ENCODE measurements at places on chromosomes 3 and 15.

GRCh38 chr3:160665784-160666526 is 11.0 kb upstream of the ARL14 start:
- DNase-seq = no peak

- no peak for DNase-seq
These were observed 66.0 kb downstream of the ST6GAL1 start for GRCh38 chr3:186996356-186996755.

- no peak for DNase-seq
These were observed at the start of gene DNAJB8 for GRCh38 chr3:128466840-128467541. DNAJB8 (minus strand) TSS chr3:128466890; CDS start chr3:128463245, 3,645 bp downstream.

DNA sequence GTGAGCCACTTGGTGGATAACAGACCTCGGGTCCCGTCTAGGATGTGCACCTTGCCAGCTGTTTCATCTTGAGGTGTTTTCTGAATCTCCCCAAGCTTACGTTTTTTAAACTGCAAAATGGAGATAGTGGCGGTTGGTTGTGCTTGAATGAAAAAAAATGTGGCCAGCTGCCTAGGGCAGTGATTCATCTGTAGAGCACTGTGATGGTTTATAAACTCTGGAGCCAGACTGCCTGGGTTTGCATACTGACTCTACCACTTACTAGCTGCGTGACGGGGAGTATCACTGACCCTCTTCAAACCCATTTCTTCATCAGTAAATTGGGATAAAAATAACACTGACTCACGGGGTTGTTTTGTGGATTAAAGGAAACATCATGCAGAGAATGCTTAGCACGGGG is 159.1 kb downstream of the CHL1 start:
- no peak for DNase-seq

- no peak for DNase-seq
These were observed 105.9 kb downstream of the DUT start for GRCh38 chr15:48437178-48437577.

DNA sequence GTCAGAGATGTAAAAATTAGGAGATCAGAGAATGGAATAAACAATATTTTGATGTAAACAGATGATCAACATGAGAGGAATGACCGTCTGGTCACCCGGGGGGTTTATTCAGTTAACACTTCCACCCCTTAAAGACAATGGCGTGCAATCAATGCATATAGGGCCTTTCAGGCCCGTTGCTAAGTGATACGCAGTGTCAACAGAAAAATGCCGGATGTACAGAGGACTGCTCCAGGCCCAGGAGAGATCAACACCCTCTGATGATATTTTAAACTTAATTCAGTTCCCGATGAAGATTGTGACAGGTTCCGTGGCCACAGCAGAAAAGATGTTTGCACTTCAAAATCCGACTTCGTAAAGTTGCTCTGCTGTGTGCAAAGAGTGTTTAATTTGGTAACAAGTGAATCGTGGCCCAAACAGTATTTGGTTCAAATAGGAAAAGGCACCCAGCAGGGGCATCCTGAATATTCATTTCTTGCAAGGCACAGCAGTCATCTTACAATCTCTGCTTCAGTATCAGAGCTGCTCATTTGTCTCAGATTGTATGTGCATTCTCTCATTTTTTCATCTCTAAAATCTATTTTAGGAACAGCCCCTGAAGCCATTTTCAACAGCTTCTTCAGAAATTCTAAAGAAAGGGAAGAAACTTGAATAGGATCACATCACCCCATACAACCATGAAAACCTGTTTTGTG is 72.6 kb downstream of the FOXB1 start:
- DNase-seq = no peak

GRCh38 chr3:42061025-42061712 is 30.0 kb upstream of the TRAK1 start:
- DNase-seq = no peak

- DNase-seq = no peak
These were observed 35.0 kb downstream of the ALCAM start for GRCh38 chr3:105401691-105402149.

DNA sequence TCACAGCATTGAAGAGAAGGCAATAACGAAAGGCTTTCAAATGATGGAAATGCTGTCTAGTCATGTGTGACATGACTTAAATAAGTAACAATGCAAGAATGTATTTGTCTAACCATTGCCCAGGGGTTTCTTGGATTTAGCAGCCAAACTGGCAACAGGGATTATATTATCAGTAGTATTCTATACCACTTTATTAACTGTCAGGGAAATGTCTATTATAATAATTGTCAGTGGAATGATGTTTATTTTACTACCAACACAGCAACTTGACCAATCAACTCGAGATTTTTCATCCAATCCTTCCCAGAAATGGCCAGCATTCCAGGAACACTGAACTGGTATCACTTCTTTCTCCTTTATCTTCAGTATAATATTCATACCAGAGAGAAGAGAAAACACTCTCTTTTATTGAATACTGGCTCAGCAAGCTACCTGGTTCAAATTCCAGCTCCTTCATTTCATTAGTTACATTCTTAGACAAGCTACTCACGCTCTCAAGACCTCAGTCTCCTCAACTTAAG is 66.2 kb downstream of the FOXP1 start:
- DNase-seq = no peak

Measured in cerebellar cortex (tissue), 1 donor.